ENCODE measurements at places on chromosomes 4 and X.

DNA sequence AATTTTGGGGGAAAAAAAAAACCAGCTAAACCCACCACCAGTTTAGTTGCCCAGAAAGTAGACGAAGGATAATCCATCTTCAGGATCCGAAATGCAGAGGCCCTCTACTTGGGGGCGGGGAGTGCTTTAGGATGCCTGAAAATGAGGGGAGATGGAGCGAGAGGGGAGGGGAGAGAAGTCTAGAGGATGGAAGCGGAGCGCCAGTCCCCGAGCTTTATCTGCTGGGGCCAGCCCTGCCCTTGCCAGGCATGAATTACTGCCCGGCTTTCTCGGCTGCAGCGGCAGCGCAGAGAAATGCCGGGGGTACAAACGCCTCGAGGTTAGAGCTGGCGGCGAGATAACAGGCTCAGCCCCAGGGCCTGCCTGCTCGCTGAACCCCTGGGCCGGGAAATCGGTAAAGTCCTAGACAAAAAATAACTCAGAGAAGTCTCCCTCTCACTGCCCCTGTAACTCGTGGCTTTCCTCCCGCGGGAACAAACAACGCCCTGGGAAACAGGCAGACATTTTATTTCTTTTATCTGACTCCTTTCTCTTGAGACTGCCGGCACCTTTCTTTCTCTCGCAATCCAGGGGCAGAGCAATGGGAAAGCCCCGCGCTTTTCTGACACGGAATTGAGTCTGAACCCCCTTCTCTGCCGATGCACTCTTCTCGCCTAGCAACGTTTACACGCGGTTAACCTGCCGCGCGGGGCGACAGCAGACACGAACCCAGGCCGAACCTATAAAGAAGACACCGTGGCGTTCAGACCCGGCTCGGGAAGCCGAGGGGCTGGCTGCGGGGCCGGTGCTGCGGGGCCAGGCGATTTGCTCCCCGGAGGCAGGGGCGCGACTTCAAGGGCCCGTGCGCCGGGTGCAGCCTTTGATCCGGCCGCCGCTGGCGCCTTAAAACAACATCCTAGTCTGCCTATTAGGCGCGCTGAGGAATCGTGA lies 3.1 kb upstream of the MSX1 start:
- DNase-seq = no peak

DNA sequence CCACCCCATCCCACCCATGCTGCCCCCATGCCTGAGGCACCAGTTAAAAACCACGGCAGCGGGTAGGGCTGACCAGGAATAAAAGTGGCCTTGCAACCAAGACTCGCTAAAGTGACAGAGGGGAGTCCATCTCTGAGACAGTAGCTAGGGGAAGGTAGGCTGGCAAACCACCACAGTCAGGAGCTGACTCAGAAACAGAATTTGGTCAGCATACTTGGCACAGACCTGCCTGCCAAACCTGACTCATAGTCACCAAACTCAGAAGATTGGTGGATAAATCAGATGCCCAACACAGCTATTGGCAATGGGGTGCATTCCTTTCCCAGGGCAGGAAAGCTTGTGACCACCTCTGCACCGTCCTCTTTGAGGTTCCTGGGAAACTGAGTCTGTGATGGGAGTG lies 193.8 kb downstream of the BCOR start:
- DNase-seq = no peak

DNA sequence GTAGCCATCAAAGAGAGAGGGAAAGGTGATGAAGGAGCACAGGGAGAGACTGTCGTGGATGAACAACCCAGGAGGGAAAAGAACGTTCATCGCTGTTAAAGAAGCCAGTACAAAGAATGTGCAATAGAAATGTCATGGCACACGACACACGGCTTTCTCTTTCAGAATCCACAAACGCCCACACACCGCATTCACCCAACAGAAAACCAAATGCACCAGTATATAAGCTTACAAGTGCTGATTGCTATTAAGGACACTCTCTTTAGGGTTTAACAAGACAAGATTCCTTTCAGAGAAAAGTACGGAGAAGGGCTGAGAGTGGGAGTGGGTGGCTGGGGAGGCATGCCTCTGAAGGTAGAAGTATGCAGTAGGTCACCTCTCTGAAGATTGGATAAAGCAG lies 80.2 kb downstream of the C4orf51 start:
- DNase-seq = no peak

- DNase-seq = peak; percentile 17
Measured at GRCh38 chr4:26787461-26788340, 72.9 kb upstream of the STIM2 start.
